CD4-positive, alpha-beta T cell (primary cell): ENCODE measurements at places on chromosomes 12 and 14. TPM values are rescaled to one million over a fixed set of nuclear protein-coding genes. Genes with fewer than 3 reads are reported as not detected.

The PKP2 gene
- total RNA-seq = 0.22 TPM

The ACOT6 gene
- total RNA-seq = not detected

- H3K36me3 ChIP-seq = peaks cover 66% of the 10 kb centered on the region
- H3K4me3 ChIP-seq = no peak overlapping the region
- H3K4me1 ChIP-seq = no peaks in the 10 kb centered on the region
- peak; percentile 64 for DNase-seq
- no peak overlapping the region for H3K27ac ChIP-seq
Measured at GRCh38 chr12:121005346-121005815, 10.9 kb downstream of the C12orf43 start.

The RFLNA gene
- not detected for total RNA-seq

GRCh38 chr14:59294662-59294992 is 106.2 kb downstream of the DAAM1 start:
- H3K4me3 ChIP-seq = no peak overlapping the region
- no peak for DNase-seq
- H3K36me3 ChIP-seq = peaks cover 5% of the 10 kb centered on the region
- no peaks in the 10 kb centered on the region for H3K27me3 ChIP-seq
- no peak overlapping the region for H3K27ac ChIP-seq

GRCh38 chr14:64968651-64969050 is 3.5 kb downstream of the RAB15 start:
- no peaks in the 10 kb centered on the region for H3K27me3 ChIP-seq
- no peaks in the 10 kb centered on the region for H3K36me3 ChIP-seq
- no peak overlapping the region for H3K4me3 ChIP-seq
- H3K27ac ChIP-seq = no peak overlapping the region
- peaks cover 19% of the 10 kb centered on the region for H3K4me1 ChIP-seq

The KRT73 gene
- 67.2 TPM for total RNA-seq

The LRRK2 gene
- 0.42 TPM for total RNA-seq

DNA sequence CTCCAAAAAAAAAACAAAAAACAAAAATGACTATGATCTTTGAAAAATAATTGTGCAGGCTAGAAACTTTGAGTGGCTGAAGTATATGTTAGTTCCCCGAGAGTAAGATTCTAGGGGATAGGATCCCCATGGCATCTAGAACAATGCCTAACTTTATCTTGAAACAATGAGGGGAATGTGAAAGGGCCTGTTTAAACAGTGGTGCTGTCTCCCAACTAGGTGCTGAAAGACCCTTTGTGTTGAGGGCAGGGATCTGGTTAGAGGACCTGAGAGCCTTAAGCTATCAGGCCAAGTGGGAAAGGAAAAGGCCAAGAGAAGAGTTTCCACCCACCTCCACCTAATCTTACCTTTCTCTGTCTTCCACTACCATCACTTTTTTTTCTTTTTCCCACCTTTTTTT is 6.8 kb upstream of the YLPM1 start:
- H3K36me3 ChIP-seq = no peaks in the 10 kb centered on the region
- no peak overlapping the region for H3K4me3 ChIP-seq
- no peak for DNase-seq
- no peaks in the 10 kb centered on the region for H3K4me1 ChIP-seq
- H3K27me3 ChIP-seq = no peaks in the 10 kb centered on the region
- H3K27ac ChIP-seq = no peak overlapping the region

The BATF gene
- 7.8 TPM for total RNA-seq

The CCDC184 gene
- total RNA-seq = 0.92 TPM

- no peak overlapping the region for H3K4me3 ChIP-seq
- no peaks in the 10 kb centered on the region for H3K27me3 ChIP-seq
- H3K36me3 ChIP-seq = peaks cover 66% of the 10 kb centered on the region
Measured at GRCh38 chr12:112134731-112135130, 9.4 kb downstream of the TRAFD1 start.

The GPRC5D gene
- not detected for total RNA-seq

GRCh38 chr14:79783041-79783440 is 428.3 kb downstream of the DIO2 start:
- H3K27ac ChIP-seq = no peak overlapping the region
- no peaks in the 10 kb centered on the region for H3K4me1 ChIP-seq
- H3K27me3 ChIP-seq = no peaks in the 10 kb centered on the region
- DNase-seq = no peak

The KRT80 gene
- not detected for total RNA-seq

DNA sequence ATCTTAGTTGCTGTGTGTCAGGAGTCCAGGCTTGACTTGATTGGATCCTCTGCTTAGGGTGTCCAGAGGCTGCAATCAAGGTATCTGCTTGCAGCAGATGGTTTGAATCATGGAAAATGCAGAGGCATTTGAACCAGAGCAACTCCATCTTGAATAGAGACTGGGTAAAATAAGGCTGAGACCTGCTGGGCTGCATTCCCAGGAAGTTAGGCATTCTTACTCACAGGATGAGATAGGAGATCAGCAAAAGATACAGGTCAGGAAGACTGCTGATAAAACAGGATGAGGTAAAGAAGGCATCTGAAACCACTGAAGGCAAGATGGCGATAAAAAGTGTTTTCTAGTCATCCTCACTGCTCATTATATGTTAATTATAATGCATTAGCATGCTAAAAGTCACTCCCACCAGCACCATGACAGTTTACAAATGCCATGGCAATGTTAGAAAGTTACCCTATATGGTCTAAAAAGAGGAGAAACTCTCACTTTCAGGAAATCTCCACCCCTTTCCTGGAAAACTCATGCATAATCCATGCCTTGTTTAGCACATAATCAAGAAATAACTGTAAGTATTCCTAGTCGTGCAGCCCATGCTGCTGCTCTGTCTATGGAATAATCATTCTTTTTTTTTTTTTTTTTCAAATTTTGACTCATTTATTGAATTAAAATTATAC is 218.3 kb upstream of the CPNE8 start:
- H3K4me3 ChIP-seq = no peak overlapping the region
- no peak for DNase-seq
- no peaks in the 10 kb centered on the region for H3K27me3 ChIP-seq
- no peaks in the 10 kb centered on the region for H3K4me1 ChIP-seq
- no peaks in the 10 kb centered on the region for H3K36me3 ChIP-seq
- H3K27ac ChIP-seq = no peak overlapping the region

The SPIC gene
- not detected for total RNA-seq

DNA sequence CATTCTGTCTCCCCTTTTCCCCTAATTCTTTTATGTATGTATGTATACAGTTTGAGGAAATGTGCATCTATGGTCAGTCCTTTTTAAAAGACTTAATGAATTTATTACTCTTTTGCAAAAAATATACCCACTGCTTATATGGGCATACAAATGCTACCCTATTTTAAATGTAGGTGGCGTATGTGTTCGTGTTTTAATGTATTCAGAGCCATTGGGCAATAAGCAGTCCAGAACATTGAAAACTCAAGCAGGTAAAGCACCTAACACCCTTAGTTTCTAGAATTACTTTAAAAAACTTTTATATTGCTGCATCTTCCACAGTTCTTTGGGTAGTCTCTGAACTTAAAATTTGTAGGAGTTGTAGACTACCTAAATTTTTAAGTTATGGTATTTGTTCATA is 42.6 kb upstream of the A2ML1 start:
- no peaks in the 10 kb centered on the region for H3K27me3 ChIP-seq
- no peak for DNase-seq
- H3K4me3 ChIP-seq = no peak overlapping the region
- H3K36me3 ChIP-seq = no peaks in the 10 kb centered on the region

GRCh38 chr12:94033101-94033500 is 115.3 kb upstream of the PLXNC1 start:
- no peak for DNase-seq
- peaks cover 34% of the 10 kb centered on the region for H3K4me1 ChIP-seq
- H3K27me3 ChIP-seq = no peaks in the 10 kb centered on the region
- no peaks in the 10 kb centered on the region for H3K36me3 ChIP-seq

- no peak for DNase-seq
- no peak overlapping the region for H3K4me3 ChIP-seq
- no peak overlapping the region for H3K27ac ChIP-seq
- no peaks in the 10 kb centered on the region for H3K36me3 ChIP-seq
Measured at GRCh38 chr14:20848955-20849570, 42.1 kb upstream of the RNASE3 start.

- no peak for DNase-seq
- no peak overlapping the region for H3K4me3 ChIP-seq
- H3K27me3 ChIP-seq = peaks cover 4% of the 10 kb centered on the region
- H3K36me3 ChIP-seq = no peaks in the 10 kb centered on the region
- no peak overlapping the region for H3K27ac ChIP-seq
Measured at GRCh38 chr12:88955531-88955930, 375.3 kb upstream of the KITLG start.

- H3K4me3 ChIP-seq = no peak overlapping the region
- DNase-seq = no peak
- peaks cover 2% of the 10 kb centered on the region for H3K4me1 ChIP-seq
- no peaks in the 10 kb centered on the region for H3K27me3 ChIP-seq
Measured at GRCh38 chr12:47028981-47029708, 50.3 kb upstream of the PCED1B start.

GRCh38 chr14:100609331-100609870 is 22.2 kb upstream of the BEGAIN start:
- H3K4me1 ChIP-seq = no peaks in the 10 kb centered on the region
- no peak for DNase-seq
- H3K27ac ChIP-seq = no peak overlapping the region
- no peaks in the 10 kb centered on the region for H3K27me3 ChIP-seq

The DEPDC4 gene
- 0.50 TPM for total RNA-seq

DNA sequence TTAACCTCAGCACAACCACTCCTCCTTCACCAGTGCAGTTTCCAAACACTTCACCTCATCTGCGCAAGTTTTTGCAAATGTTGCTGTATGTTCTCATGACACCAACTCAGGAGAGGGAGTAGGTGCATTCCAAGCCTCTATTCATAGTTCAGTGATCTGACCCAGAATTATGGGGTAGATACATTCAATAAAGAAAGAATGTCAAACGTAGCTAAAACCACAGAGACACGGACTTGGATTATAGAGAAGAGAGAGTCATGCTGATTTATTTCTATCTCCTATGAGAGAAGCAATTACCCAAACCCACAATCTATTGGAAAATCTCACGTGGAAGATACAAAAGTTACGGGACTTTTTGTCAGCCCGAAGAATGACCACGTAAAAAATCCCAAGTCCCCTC is 1006.0 kb upstream of the TMEM132C start:
- H3K4me3 ChIP-seq = no peak overlapping the region
- DNase-seq = no peak
- H3K27ac ChIP-seq = no peak overlapping the region
- no peaks in the 10 kb centered on the region for H3K4me1 ChIP-seq
- no peaks in the 10 kb centered on the region for H3K36me3 ChIP-seq

- no peaks in the 10 kb centered on the region for H3K36me3 ChIP-seq
- DNase-seq = no peak
- no peaks in the 10 kb centered on the region for H3K27me3 ChIP-seq
- no peaks in the 10 kb centered on the region for H3K4me1 ChIP-seq
- H3K27ac ChIP-seq = no peak overlapping the region
Measured at GRCh38 chr14:105577314-105577861, 51.0 kb downstream of the TMEM121 start.

DNA sequence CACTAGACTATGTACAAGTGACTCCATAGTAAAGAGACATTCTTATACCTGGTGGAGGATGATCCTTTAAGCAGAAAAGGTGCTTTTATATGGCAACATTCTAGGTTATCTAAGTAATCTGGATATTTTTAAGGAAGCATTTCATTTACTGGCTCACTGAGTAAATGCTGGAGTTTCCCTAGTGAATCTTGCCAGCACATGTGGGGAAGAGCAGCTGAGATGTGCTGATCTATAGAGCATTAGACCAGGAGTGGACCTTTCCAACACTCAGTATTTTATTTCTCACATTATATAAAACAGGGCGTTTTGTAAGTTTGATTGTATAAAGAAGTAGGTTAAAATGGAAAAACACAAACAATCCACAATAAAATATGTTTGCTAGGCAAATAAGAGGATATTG is 478.5 kb downstream of the ATP23 start:
- no peak for DNase-seq
- no peak overlapping the region for H3K27ac ChIP-seq
- no peaks in the 10 kb centered on the region for H3K27me3 ChIP-seq
- H3K36me3 ChIP-seq = no peaks in the 10 kb centered on the region
- H3K4me3 ChIP-seq = no peak overlapping the region
- no peaks in the 10 kb centered on the region for H3K4me1 ChIP-seq

GRCh38 chr12:78099806-78100205 is 269.1 kb downstream of the NAV3 start:
- H3K4me1 ChIP-seq = no peaks in the 10 kb centered on the region
- H3K36me3 ChIP-seq = no peaks in the 10 kb centered on the region
- no peaks in the 10 kb centered on the region for H3K27me3 ChIP-seq
- H3K4me3 ChIP-seq = no peak overlapping the region
- no peak for DNase-seq
- no peak overlapping the region for H3K27ac ChIP-seq

GRCh38 chr14:99803803-99804202 is 10.6 kb downstream of the EML1 start:
- H3K27ac ChIP-seq = no peak overlapping the region
- H3K27me3 ChIP-seq = peaks cover 9% of the 10 kb centered on the region
- H3K4me3 ChIP-seq = no peak overlapping the region
- no peaks in the 10 kb centered on the region for H3K4me1 ChIP-seq
- DNase-seq = no peak

The KRT81 gene
- total RNA-seq = not detected

- H3K27ac ChIP-seq = no peak overlapping the region
- H3K4me1 ChIP-seq = peaks cover 31% of the 10 kb centered on the region
- peak overlapping the region; percentile 12 for H3K4me3 ChIP-seq
- no peaks in the 10 kb centered on the region for H3K27me3 ChIP-seq
Measured at GRCh38 chr14:77607741-77608302, 8.6 kb downstream of the SPTLC2 start.

- DNase-seq = no peak
- no peak overlapping the region for H3K4me3 ChIP-seq
- no peak overlapping the region for H3K27ac ChIP-seq
Measured at GRCh38 chr12:2372178-2372577, 319.4 kb downstream of the CACNA1C start.

- H3K4me3 ChIP-seq = no peak overlapping the region
- no peaks in the 10 kb centered on the region for H3K4me1 ChIP-seq
- no peak overlapping the region for H3K27ac ChIP-seq
- H3K36me3 ChIP-seq = no peaks in the 10 kb centered on the region
- H3K27me3 ChIP-seq = no peaks in the 10 kb centered on the region
Measured at GRCh38 chr14:35965400-35965799, 139.3 kb downstream of the BRMS1L start.

DNA sequence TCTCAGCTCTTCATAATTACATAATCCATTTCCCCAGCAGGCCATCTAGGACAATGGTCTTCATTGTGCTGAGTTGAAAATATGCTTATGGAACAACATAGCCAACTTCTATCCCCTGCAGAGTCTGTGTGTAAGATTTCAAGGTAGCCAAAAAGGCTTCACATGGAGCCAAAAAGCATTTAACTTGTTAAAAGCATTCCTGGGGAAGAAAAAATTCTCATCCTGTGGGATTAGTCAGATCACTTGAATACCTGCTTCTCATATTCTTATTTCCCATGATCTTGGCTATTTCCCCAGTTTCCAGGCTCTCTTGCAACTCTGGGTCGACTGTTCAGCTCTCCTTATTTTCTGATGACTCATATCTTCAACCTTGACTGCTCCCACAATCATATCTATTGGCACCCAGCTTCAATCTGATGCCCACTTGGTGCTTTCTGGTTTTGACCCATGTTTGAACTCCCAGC is 178.9 kb downstream of the KLHL28 start:
- no peak for DNase-seq
- no peaks in the 10 kb centered on the region for H3K27me3 ChIP-seq
- no peak overlapping the region for H3K4me3 ChIP-seq
- no peaks in the 10 kb centered on the region for H3K36me3 ChIP-seq

GRCh38 chr12:32595251-32595650 is 83.8 kb upstream of the DNM1L start:
- DNase-seq = no peak
- H3K4me1 ChIP-seq = no peaks in the 10 kb centered on the region
- H3K4me3 ChIP-seq = no peak overlapping the region

- H3K4me3 ChIP-seq = no peak overlapping the region
- peaks cover 2% of the 10 kb centered on the region for H3K4me1 ChIP-seq
- no peaks in the 10 kb centered on the region for H3K36me3 ChIP-seq
- H3K27ac ChIP-seq = no peak overlapping the region
- H3K27me3 ChIP-seq = no peaks in the 10 kb centered on the region
Measured at GRCh38 chr14:97107080-97107479, 309.9 kb downstream of the VRK1 start.

The DDIT3 gene
- total RNA-seq = 145 TPM
